Glutamatergic neuron (in vitro differentiated cells): ENCODE measurements at places on chromosomes 2 and 18.

DNA sequence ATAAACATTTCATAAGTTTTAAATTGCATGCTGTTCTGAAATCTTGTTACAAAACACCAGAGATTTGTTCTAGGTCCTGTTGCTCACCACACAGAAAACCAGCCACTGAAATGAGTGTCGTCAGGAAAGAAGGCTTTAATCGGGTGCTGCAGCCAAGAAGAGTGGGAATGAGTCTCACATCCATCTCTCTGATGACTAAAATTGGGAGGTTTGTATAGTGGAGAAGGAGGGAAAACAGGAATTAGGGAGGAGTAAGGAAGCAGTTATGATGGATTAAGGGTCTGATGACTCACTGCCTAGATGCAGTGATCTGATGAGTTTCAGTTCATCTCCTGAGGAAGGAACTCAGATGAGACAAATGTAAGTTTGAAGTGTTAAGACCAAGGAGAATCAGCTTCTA, 42.1 kb upstream of the GPR39 start:
- no peak overlapping the region for H3K27ac ChIP-seq
- H3K36me3 ChIP-seq = peaks cover 10% of the 10 kb centered on the region
- no peaks in the 10 kb centered on the region for H3K27me3 ChIP-seq
- H3K4me1 ChIP-seq = no peaks in the 10 kb centered on the region
- no peak for DNase-seq

DNA sequence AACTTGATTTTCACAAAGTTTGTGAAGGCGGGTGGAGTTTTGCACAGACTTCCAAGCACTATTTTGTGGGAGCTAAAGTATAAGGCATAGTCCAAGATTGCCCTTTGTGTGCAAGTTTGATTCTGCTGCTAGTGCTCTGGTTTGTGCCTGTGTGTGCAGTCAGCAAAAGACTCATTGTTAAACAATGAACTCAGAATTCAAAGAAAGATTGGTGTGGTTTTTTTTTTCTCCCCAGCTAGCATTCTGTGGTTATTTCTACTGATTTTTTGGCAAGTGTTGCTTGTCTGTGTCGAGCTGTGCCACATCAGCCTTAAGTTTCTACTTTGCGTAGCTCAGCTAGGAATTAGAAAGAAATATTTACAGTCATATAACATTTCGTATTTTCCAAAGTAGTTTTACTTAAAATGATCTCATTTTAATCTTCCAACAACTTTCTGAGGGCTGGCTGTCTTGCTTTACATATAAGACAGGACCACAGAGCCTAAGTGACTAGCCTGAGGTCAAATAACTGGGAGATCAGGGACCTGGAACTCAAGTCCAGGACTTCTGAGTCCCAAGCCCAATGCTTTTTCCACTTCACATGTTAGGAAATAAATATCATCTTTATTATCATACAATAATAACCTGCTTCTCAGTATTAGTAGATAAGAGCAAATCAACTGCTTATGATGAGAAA, 69.8 kb downstream of the BABAM2 start:
- H3K27me3 ChIP-seq = no peaks in the 10 kb centered on the region
- DNase-seq = no peak
- no peak overlapping the region for H3K4me3 ChIP-seq
- no peak overlapping the region for H3K27ac ChIP-seq
- H3K36me3 ChIP-seq = no peaks in the 10 kb centered on the region

DNA sequence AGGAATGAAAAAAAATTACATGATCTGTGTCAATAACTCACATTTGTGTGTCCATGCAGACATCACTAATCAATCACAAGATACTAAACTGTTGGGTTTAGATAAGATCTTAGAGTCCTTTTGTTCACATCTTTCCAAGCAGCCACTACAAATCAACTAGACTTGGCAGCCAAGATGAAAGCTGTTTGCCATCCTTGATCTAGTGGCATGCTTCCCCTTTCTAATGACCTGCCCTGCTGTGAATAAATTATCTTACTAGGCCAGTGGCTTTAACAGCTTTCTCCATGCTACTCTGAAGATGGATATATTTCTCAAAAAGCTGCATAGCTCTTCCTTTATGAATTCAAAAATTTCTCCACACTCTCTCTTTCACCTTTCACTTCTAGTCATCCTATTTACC, 1338.0 kb upstream of the ACVR2A start:
- no peaks in the 10 kb centered on the region for H3K36me3 ChIP-seq
- no peaks in the 10 kb centered on the region for H3K4me1 ChIP-seq
- no peak for DNase-seq
- H3K27ac ChIP-seq = no peak overlapping the region
- H3K4me3 ChIP-seq = no peak overlapping the region

GRCh38 chr2:175877845-175878544, 124.1 kb downstream of the LNPK start:
- H3K27me3 ChIP-seq = no peaks in the 10 kb centered on the region
- no peak overlapping the region for H3K4me3 ChIP-seq
- H3K27ac ChIP-seq = peak overlapping the region; percentile 24
- no peaks in the 10 kb centered on the region for H3K36me3 ChIP-seq
- peaks cover 10% of the 10 kb centered on the region for H3K4me1 ChIP-seq
- DNase-seq = no peak

- H3K27me3 ChIP-seq = peaks cover 4% of the 10 kb centered on the region
- peaks cover 12% of the 10 kb centered on the region for H3K36me3 ChIP-seq
- no peaks in the 10 kb centered on the region for H3K4me1 ChIP-seq
- no peak for DNase-seq
Measured at GRCh38 chr2:527581-527980, 149.6 kb downstream of the TMEM18 start.

- H3K27ac ChIP-seq = no peak overlapping the region
- no peak overlapping the region for H3K4me3 ChIP-seq
- peaks cover 2% of the 10 kb centered on the region for H3K27me3 ChIP-seq
- DNase-seq = no peak
- H3K4me1 ChIP-seq = no peaks in the 10 kb centered on the region
- peaks cover 4% of the 10 kb centered on the region for H3K36me3 ChIP-seq
Measured at GRCh38 chr2:160574468-160575140, 81.0 kb upstream of the RBMS1 start.

- H3K36me3 ChIP-seq = no peaks in the 10 kb centered on the region
- H3K4me1 ChIP-seq = peaks cover 8% of the 10 kb centered on the region
- DNase-seq = no peak
Measured at GRCh38 chr18:51234117-51235008, 36.9 kb upstream of the MEX3C start.

GRCh38 chr18:54232485-54233227, 8.2 kb upstream of the MBD2 start:
- no peak for DNase-seq
- H3K4me3 ChIP-seq = no peak overlapping the region
- H3K27me3 ChIP-seq = no peaks in the 10 kb centered on the region

GRCh38 chr2:209940936-209941335, 61.5 kb upstream of the RPE start:
- H3K4me3 ChIP-seq = no peak overlapping the region
- peaks cover 2% of the 10 kb centered on the region for H3K27me3 ChIP-seq
- peaks cover 5% of the 10 kb centered on the region for H3K36me3 ChIP-seq
- H3K27ac ChIP-seq = no peak overlapping the region
- no peak for DNase-seq

GRCh38 chr2:1620081-1620480, 124.2 kb downstream of the PXDN start:
- peaks cover 3% of the 10 kb centered on the region for H3K4me1 ChIP-seq
- no peak overlapping the region for H3K27ac ChIP-seq
- H3K4me3 ChIP-seq = no peak overlapping the region
- H3K27me3 ChIP-seq = no peaks in the 10 kb centered on the region
- H3K36me3 ChIP-seq = peaks cover 19% of the 10 kb centered on the region

- H3K27ac ChIP-seq = no peak overlapping the region
- H3K27me3 ChIP-seq = peaks cover 6% of the 10 kb centered on the region
- no peak overlapping the region for H3K4me3 ChIP-seq
- H3K4me1 ChIP-seq = peaks cover 12% of the 10 kb centered on the region
Measured at GRCh38 chr2:174546519-174547506, 50.8 kb downstream of the WIPF1 start.

DNA sequence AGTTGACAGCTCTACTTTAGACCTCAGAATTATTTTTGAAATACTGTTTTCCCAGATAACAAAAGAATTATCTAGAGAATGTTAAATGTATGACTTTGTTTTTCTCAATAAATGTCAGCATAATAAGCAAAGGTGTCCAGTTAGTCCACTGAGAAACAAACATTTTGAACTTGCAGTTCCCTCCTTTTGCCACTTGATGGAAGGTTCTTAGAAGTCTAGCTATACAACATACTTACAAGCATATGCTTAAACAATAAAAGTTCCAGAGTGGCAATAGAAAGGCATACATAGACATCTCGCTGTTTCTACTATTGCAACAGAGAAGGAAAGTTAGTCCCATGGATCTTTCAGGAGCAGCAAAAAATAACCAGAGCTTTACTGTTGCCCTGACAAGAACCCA, 11.8 kb downstream of the NDUFA10 start:
- H3K4me3 ChIP-seq = no peak overlapping the region
- peaks cover 6% of the 10 kb centered on the region for H3K36me3 ChIP-seq
- H3K27me3 ChIP-seq = peaks cover 5% of the 10 kb centered on the region

DNA sequence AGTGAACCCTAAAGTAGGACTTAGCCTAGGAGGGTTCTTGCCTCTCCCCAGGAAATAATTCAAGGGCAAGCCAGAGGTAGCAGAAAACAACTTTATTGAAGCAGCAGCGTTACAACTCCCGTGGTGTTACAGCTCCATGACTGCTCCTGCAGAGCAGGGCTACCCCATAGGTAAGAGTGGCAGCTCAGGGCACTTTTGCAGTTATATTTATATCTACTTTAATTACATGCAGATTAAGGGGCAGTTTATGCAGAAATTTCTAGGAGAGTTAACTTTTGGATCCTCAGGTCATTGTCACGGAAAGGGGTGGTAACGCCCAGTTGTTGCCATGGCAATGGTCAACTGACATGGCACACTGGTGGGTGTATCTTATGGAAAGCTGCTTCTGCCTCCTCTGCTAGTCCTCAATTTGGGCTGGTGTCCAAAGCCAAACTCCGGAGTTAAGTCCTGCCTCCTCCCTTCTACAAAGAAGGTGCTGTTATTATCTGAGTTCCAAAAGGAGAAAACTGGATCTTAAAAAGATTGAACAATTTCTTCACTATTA, 1413.0 kb downstream of the DSC3 start:
- no peak for DNase-seq
- H3K27ac ChIP-seq = no peak overlapping the region
- no peak overlapping the region for H3K4me3 ChIP-seq
- no peaks in the 10 kb centered on the region for H3K4me1 ChIP-seq

GRCh38 chr2:160912276-160912675, 248.0 kb upstream of the TANK start:
- no peak overlapping the region for H3K4me3 ChIP-seq
- no peak overlapping the region for H3K27ac ChIP-seq
- no peaks in the 10 kb centered on the region for H3K36me3 ChIP-seq

- no peaks in the 10 kb centered on the region for H3K36me3 ChIP-seq
- peaks cover 3% of the 10 kb centered on the region for H3K27me3 ChIP-seq
- no peak overlapping the region for H3K4me3 ChIP-seq
Measured at GRCh38 chr2:176251928-176252327, 17.3 kb upstream of the MTX2 start.

- peaks cover 13% of the 10 kb centered on the region for H3K4me1 ChIP-seq
- no peak for DNase-seq
- no peak overlapping the region for H3K27ac ChIP-seq
Measured at GRCh38 chr18:73739098-73739497, 408.5 kb downstream of the FBXO15 start.

DNA sequence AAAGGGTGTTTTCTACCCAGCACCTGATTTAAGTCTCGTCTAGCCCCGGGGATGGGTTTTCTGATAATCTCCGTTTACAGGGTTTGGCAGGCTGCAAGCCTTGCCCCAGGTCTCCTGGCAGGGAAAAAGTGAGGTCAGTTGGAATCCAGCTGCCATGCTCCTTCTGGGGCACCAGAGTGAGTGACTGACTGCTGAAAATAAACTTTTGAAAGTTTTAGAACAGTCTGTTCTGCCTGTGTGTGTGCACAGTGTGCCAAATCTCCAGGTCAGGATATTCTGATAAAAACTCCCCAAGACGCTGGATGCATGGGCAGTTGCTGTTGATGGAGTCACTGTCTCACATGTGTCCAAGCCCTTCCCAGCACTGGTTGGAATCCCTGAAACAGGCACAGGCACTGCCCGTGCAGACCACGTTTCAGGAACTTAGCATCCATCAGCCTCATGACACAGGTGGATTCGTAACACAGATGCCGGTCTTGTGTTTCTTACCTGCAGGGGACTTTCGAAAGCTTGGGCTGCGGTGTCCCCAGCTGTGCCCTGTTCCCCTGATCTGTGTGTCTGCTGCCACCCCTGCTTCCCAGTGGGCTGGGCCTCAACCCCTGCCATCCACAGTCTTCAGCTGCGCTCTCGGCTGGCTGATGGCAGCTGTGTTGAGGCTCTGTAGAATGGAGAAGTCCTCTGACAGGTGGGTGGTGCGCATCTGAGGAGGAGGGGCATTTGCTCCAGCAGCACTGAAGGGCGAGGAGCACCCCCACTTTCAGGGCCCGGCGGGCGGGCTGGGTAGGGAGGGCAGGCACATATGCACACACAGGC, 65.0 kb downstream of the SH3RF3 start:
- no peak overlapping the region for H3K4me3 ChIP-seq
- H3K27ac ChIP-seq = no peak overlapping the region
- no peak for DNase-seq
- H3K36me3 ChIP-seq = no peaks in the 10 kb centered on the region

- H3K27ac ChIP-seq = no peak overlapping the region
- DNase-seq = no peak
- H3K36me3 ChIP-seq = no peaks in the 10 kb centered on the region
Measured at GRCh38 chr2:146229508-146230155, 1615.2 kb upstream of the ACVR2A start.

GRCh38 chr2:160425434-160426151, 68.0 kb downstream of the RBMS1 start:
- H3K27ac ChIP-seq = no peak overlapping the region
- peaks cover 10% of the 10 kb centered on the region for H3K36me3 ChIP-seq
- H3K4me1 ChIP-seq = peaks cover 9% of the 10 kb centered on the region
- H3K27me3 ChIP-seq = peaks cover 2% of the 10 kb centered on the region
- DNase-seq = no peak

- H3K27ac ChIP-seq = no peak overlapping the region
- no peak overlapping the region for H3K4me3 ChIP-seq
- DNase-seq = no peak
- H3K4me1 ChIP-seq = no peaks in the 10 kb centered on the region
- no peaks in the 10 kb centered on the region for H3K36me3 ChIP-seq
Measured at GRCh38 chr2:145692971-145693478, 1173.1 kb upstream of the ZEB2 start.

- no peaks in the 10 kb centered on the region for H3K36me3 ChIP-seq
- DNase-seq = no peak
- no peak overlapping the region for H3K27ac ChIP-seq
- H3K27me3 ChIP-seq = peaks cover 5% of the 10 kb centered on the region
- H3K4me3 ChIP-seq = no peak overlapping the region
Measured at GRCh38 chr2:24579053-24579803, 88.2 kb downstream of the NCOA1 start.
